ENCODE measurements at places on chromosomes 6 and 20.

DNA sequence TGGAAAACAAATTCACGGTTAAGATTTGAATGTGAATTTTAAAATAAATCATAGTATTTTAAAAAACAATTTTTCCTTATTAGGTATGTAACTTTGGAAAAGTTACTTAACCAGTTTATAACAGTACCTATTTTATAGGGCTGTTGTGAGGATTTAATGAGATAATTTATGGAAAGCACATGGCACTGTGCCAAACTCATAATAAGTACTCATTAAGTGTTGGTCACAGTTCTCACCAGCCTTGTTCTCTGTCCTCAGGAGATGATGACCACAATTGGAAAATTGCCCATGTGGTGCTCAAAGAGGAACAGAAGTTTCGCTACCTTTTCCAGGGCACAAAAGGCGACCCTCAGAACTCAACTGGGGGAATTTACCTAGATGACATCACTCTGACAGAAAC lies 39.6 kb downstream of the MEP1A start:
- no peak for DNase-seq

DNA sequence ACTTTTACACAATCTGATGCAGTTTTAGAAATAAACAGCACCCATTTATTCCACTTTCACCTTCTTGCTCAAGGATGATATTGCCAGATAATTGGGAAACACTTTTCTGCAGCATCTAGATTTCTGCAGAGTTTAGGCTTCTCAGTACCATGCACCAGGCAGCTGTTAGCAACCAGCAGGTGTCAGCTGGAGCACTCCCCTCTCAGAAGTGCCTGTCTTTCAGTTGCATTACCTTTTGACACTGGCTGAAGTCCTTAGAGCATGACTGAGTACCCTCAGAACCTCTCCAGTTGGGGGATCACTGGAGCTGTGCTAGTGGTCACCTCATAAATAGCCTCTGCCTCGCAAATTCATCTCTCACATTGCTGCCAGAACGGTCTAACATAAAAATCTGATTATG lies 91.2 kb downstream of the DNAH8 start:
- DNase-seq = no peak

DNA sequence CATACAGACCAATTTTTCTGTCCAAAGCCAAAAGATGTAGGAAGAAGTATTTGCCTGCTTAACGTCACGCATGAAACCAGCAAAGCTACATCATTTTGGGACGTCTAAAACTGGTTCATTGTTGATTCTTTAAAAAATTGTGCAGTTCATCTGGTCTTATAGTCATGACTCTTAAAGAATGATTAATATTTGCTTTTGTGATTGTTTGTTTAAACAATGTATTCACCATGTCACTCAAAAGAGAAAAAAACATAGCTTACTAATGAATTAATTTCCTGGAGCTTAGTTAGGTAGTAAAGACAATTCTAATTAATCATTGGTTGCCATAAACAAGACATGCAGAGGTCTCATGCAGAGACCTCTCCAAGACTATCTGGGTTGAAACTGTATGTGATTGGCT lies 157.3 kb downstream of the RPS12 start:
- no peak for DNase-seq

GRCh38 chr6:166952121-166952520 lies 4.2 kb downstream of the RNASET2 start:
- DNase-seq = no peak

GRCh38 chr6:157990321-157991066 lies 8.8 kb downstream of the SYNJ2 start:
- DNase-seq = no peak

DNA sequence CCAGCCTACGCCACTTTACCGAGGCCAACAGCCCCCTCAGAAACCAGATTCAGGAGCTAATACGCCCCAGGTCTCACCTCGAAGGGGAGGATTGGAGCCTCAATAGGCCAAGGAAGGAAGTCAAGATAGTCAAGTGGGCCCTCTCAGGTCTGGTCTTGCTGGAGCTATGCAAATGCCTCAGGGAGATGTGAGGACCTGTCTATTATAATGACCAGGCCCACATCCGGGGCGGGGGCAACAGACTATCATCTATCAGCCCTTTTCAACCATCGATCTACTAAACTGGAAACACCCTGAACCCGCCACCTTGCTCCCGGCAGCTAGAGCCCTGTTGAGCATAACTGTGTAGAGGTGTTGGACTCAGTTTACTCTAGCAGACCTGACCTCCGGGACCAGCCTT lies 12.7 kb upstream of the GSTA3 start:
- DNase-seq = no peak

GRCh38 chr6:136511926-136512325 lies 38.3 kb downstream of the MAP7 start:
- no peak for DNase-seq

DNA sequence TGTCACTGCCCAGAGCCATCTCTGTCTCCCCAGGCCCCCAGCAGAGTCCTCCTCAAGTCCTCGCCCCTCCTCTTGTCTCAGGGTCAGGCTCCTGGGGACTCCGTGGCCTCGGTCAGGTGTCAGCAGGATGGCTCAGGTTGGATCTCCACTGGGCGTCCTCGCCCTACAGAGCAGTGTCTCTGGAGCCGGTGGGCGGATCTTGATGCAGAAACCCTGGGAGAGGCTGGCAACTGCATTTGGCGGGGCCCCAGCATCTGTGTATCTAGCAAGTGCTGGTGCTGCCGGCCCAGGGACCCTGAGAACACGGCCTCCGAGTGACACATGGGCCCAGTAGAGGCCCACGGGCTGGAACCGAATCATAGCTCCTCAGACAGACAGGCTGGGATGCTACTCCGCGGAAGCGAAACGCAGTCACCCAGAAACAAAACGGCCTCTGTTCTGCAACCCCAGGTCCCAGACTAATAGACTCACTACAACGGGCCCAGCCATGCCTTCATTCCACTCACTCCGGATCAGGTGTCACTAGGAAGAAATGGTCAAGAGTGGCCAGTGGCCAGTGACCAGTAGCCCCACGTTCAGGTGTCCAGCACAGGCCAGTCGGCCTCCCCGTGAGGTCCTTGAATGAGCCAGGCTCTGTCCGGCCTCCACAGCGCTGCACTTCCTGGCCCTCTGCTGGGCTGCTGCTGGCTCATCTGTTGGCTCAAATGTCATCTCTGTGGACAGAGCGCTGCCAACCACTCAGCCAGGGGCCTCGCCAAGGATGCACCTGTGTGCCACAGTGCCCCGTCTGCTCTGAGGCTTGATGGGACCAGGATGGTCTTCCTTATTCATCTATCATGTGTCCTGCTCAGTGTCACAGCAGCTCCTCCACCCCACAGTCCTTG lies 12.6 kb upstream of the FRMD1 start:
- peak; percentile 74 for DNase-seq

DNA sequence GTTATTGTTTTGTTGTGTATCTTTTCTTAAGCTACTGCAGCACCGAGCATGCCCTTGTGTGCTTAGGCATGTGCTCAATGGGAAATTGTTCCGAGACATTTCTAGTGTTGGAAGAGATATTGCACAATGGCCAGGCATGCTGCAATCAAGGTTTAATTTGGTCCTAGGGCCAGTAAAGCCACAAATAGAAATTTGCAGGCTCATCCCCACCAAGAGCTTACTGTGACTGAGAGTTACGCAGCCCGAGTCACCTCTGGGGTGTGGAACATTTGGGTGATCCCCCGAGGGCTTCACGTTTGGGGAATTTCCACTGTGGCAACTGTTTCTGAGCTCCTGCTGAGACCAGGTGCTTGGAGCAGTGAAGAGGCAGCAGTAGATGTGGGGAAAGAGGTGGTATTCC lies 65.8 kb downstream of the ADTRP start:
- DNase-seq = no peak

- no peak for DNase-seq
These were observed 259.1 kb upstream of the FERMT1 start for GRCh38 chr20:6381887-6382286.

GRCh38 chr20:53609491-53610445 lies 16.1 kb upstream of the ZNF217 start:
- no peak for DNase-seq

Measured in posterior cingulate gyrus (tissue), 11 donors.